ENCODE measurements at places on chromosomes 6 and 20.

GRCh38 chr6:14921170-14921569 is 324.7 kb upstream of the JARID2 start:
- DNase-seq = no peak

GRCh38 chr6:142400495-142400894 is 98.7 kb downstream of the ADGRG6 start:
- DNase-seq = no peak

GRCh38 chr6:163319609-163320366 is 94.7 kb upstream of the QKI start:
- no peak for DNase-seq

DNA sequence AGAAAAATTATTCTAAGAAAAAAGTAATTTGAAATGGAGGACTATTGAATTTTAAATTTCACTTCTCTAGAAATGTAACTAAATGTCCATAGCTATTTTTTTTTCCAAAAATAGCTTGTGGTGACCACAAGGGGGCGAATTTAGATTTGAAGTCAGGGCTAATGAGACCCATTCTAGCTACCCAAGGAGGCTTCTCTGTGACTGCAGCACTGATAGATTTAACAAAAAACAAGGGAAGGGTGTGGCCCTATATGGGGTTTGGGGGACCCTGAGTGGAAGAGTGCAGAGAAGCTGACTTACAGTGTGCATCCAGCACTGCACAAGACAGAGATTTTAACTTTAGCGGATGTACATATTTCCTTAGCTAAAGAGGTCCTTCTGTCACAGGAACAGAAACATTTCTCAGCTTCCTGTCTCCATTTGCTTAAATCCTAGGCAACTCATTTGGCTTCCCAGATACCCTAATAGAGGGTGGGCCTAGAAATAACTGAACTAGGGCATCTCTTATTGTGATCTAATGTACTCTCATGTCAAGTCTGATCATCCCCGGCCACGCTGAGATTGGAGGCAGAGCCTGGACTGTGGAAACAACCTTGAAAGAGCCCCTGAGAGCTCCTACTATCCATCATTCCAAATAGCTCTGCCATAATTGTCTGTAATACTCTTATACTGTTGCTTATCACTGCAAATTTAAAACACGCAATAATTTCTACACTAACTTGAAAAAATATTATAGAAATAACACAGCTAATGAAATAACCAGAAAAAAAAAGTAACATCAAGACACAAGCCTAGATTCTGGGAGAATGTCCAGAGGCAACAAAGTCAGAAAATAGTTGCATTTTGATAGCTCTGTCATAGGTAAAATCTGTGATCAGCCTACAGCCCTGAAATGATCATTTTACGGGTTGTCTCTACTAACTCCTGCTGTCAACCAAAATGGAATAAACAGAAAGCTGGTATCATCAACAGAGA is 93.6 kb downstream of the SNAP91 start:
- no peak for DNase-seq

GRCh38 chr6:5469101-5469846 is 208.0 kb downstream of the FARS2 start:
- no peak for DNase-seq

GRCh38 chr20:50798650-50799049 is 3.8 kb downstream of the BCAS4 start:
- no peak for DNase-seq

DNA sequence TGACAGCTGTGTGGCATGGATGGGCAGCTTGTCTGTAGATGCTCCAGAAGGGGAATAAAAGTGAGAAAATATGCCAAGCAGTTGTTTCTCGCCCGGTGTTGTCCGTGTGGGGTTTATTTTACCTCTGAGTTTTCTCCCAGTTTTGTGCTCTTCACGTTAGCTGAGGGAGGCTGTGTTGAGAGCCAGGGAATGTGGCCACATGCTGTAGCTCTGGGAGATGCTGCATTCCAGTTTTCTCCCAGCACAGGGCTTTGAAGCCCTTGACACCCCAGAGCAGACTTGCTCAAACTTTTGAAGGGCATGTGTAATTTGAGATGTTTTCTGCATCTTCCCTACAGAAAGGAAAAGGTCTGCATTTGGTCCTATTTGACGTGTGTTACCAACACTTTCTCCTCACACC is 67.7 kb downstream of the RREB1 start:
- DNase-seq = no peak

- DNase-seq = no peak
These were observed 45.8 kb upstream of the JARID2 start for GRCh38 chr6:15200087-15200486.

GRCh38 chr6:56521976-56522375 is 120.7 kb downstream of the DST start:
- no peak for DNase-seq

GRCh38 chr6:140040396-140040795 is 665.9 kb upstream of the CITED2 start:
- DNase-seq = no peak

GRCh38 chr20:50817776-50818172 is 22.9 kb downstream of the BCAS4 start:
- DNase-seq = no peak

DNA sequence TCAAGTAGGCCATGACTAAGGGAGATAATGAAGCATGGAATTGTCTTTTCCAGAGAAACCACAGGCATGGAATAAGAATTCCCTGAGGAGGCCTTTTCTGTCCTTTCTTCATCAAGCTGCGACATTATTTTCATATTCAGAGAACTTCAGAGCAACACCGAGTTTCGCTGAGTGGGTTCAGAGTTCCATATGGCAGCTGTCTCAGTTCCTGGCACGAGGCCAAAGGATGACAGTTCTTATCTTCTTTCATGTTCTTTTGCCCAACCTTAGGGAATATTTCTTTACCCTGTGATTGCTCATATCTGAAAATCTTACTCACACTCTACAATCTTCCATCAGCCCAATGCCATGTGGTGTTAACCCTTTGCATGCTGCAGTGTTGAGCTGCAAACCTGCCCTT is 135.3 kb upstream of the BMP2 start:
- DNase-seq = no peak

DNA sequence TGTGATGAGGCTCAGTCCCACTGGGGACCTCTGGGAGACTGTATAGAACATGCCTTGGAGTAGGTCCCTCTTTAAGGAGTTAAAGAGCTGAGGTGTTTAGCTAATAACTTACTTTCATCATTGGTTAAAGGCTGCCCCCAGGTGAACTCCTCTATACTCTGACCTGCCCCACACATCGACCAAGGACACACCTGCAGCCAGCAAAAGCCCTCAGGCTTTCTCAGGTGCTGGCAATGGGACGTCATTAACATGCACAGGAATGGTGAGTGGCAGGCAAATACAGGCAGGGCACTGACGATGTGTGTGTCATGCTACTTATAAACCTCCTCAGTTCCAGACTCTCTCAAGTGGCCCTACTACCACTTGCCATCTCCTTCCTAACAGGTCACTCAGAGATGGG is 366.4 kb downstream of the KIF16B start:
- DNase-seq = no peak

GRCh38 chr20:59006864-59007664 is at the start of gene CTSZ:
CTSZ (minus strand) TSS chr20:59007254; CDS start chr20:59007128, 126 bp downstream.
- DNase-seq = no peak

GRCh38 chr20:51517839-51518238 is 24.7 kb downstream of the NFATC2 start:
- no peak for DNase-seq

DNA sequence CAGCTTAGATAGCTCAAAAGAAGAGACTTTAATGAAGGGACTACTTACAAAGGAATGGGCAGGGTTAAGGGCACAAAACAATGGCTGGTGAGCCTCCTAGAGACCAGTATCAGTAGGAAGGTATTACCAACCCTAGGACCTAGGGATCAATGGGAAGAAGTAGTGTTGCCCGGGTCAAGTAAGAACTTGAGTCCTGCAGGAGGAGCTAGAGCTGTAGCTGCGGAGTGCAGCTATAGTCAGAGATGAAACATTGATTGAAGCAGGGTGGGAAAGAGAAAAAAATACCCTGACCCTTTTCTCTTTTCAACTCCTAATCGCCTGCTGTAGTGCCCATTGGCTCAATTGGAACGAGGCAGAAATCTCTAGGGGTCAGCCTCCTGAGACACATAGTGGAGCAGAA is 144.0 kb downstream of the FLRT3 start:
- no peak for DNase-seq

- DNase-seq = no peak
These were observed 283.6 kb downstream of the RNGTT start for GRCh38 chr6:88679841-88680240.

GRCh38 chr6:28880894-28881780 is 42.6 kb downstream of the TRIM27 start:
- no peak for DNase-seq

GRCh38 chr20:37309290-37309689 is 19.8 kb downstream of the MANBAL start:
- DNase-seq = no peak

DNA sequence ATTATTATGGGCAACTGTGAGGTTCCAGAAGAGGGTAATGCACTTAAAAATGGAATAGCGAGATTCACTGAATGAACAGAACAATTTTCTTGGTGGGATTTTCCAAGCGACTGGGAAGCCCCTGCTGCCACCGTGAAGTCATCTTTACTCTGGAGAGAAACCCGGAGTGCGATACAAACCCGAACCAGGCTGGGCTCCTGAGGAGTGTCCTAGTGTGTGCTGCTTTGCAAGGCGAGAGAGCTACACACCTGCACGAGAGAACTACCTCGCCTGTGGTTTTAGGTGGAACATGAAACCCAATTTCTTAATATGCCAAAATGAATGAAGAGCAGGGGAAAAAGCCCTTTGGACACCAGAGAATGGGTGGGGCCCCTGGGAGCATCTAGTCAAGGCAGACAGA is 33.5 kb upstream of the DACT2 start:
- DNase-seq = no peak
